ENCODE measurements at places on chromosomes 3 and 15.

DNA sequence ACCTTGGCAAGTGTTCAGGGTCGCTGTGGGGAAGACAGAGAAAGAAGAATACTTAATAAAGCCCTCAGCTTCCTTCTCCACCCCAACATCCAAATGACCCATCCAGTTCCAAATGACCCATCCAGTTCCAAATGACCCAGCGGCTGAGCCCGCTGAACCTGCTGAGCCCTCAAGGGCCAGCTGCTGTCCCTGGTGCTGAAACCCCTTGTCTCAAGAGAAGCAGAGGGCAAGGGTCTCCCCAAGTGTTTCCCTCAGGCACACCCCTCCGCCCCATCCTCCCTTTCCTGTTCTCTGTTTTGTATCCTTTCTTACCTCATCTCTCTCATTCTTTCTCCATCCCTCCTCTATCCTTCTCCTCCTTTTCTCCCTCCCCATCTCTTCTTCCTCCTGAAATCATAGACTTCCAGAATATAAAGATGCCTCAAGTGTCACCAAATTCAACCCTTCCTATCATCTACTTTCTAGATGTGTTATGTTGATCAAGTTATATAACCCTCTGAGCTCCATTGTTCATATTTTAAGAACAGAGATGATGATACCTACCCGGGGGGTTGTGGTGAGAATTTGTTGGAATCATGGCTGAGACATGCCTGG is 29.0 kb downstream of the CCDC33 start:
- DNase-seq, result no peak

DNA sequence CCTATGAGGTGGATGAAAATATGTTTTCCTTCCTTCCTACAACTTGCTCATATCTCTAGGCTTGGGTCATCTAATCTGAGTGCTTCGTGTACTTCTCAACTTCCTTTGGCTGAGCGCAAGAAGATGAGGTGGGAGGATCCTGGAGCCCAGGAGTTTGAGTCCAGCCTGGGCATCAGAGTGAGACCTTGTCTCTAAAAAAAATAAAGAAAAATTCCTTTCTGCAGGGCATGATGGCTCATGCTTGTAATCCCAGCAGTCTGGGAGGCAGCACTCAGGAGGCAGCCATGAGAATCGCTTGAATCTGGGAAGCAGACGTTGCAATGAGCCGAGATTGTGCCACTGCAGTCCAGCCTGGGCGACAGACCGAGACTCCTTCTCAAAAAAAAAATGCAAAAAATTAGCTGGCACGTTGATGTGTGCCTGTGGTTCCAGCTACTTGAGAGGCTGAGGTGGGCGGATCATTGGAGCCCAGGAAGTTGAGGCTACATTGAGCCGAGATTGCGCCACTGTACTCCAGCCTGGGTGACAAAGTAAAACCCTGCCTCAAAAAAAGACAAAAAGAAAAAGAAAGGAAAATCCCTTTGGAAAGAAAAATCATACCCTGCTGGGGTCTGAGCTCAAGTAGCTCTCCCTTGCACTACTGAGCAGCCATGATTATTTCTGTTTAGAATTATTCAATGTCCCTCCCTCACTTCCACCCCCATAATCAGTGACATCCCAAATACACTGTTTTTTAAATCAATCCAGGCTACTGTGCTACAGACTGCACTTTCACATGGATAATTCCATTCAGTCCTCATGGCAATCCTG is 28.0 kb upstream of the RAB11A start:
- no peak for DNase-seq

GRCh38 chr15:62752657-62753517 is 289.7 kb upstream of the TPM1 start:
- DNase-seq, result no peak

DNA sequence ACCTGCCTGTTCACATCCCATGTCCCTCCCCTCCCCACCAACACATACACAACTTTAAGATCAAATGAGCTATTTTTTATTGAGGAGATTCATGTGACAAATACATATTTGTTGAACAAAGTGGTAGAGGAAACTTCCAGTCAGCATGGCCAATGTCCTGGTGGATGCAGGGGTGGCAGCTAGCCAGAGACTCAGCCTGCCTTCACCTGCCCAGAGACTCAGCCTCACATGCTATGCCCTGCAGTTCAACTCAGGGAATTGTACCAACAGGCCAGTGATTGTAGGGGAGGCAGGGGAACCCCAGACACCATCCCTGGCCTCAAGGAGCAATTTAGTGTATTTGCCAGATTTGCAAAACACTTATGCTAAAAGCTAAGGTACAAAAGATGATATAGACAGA is 136.6 kb downstream of the OPA1 start:
- DNase-seq, result no peak

DNA sequence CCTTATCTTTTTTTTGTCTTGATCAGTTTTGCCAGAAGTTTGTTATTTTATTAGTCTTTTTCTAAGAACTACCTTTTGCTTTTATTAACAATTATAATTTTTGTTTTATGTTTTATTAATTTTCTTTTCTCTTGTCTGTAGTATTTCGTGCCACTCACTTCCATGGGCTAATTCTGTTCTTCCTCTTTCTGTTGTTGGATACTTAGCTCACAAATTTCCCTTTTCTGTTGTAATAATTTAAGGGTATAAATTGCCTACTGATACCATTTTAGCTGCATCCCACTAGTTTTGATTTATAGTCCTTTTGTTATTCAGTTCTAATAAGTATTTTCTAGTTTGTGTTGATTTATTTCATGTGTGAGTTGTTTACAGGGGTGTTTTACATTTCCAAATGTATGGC is 48.6 kb downstream of the SNRK start:
- DNase-seq, result no peak

DNA sequence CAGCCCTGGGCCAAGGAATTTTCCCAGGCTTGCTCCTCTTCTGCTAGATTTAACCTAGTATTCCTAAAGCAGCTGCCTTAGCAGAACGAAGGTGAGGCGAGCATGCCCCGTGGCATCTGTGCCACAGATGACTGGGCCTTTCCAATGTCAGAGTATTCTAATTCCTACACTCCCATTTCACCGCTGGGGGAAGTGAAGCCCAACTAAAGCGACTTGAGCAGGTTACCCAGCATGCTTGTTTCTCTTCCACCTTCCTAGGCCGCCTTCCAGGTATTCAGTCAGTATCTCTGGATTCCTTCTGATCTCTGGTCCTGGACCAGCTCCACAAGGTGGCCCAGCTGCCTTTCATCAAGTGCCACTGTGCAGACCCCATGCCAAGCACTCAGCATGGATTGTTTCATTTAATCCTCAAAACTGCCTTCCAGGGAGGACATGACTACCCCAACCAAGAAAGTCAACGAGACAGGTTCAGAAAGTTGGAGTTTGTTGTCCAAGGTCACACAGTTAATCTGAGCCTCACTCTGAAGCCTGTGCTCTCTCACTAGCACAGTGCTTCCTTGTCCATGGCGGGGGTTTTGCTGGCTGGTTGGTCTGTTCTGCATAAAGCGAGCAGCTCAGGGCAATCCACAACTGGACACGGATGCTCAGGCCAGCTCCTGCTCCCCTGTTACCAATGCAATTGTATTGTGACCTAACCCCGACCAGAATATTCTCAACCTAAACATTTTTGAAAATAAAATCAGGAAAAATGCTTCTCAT is 15.1 kb downstream of the MYO5C start:
- DNase-seq, result no peak

GRCh38 chr15:100174159-100174903 is 167.4 kb downstream of the ADAMTS17 start:
- no peak for DNase-seq

GRCh38 chr3:58609990-58610389 is 32.8 kb upstream of the FAM107A start:
- no peak for DNase-seq

GRCh38 chr3:94619643-94620042 is 556.8 kb downstream of the NSUN3 start:
- DNase-seq, result no peak

DNA sequence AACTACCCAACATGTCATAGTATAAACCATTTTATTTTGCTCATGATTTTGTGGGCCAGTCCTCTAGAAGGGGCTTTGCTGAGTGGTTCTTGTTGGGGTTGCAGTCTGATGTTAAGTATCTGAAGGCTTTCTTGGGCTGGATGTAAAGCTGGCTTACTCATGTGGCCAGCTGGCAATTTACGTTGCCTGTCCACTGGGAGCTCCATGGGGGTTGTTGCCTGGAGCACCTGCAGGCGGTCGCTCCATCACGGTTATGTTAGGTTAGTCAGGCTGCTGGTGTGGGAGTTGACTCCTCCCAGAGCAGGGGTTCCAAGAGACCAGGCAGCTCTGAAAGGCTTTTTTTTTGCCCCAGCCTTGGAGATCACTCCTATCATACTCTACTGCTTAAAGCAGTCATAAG is 98.1 kb downstream of the NR1D2 start:
- no peak for DNase-seq

GRCh38 chr3:95899494-95899893 is 914.9 kb upstream of the EPHA6 start:
- DNase-seq, result no peak

- no peak for DNase-seq
Observed at GRCh38 chr3:62703451-62704167, 171.6 kb downstream of the CADPS start.

GRCh38 chr15:85005319-85005718 is 23.7 kb downstream of the PDE8A start:
- no peak for DNase-seq

DNA sequence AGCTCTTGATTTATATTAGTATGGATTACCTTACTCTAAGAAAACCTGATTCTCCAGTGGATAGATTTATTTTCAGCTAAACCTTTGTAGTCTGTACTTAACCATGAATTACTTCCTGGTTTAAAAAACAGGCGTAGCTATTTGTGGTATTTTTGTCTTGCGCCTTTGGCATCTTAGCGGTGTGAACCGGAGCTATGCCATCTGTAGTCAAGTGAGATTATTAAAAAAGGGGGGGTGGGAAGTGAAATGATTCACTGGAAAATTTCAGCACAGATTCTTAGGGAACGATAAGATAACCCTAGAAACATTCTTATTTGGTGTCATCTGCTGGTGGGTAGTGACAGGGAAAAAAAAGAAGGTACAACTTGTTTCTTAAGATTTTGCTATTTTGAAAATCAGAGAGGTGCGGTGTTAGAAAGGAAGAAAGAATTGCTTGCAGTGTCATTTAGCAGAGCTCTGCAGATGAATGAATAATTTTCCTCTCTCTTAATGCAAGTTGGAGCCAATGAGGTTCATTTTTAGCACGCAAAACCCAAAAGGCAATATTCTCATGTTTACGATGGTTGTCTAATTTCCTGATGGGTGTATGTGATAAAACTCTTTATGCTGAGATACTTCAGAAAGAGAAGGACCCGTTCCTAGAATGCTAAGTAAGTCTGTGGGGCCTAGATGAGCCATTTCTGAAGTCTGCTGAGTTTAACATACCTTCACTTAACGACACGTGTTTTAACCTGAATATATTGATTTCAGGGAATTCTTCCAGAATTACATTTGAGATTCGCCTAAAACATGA is 44.0 kb downstream of the PSMD6 start:
- no peak for DNase-seq

- no peak for DNase-seq
Observed at GRCh38 chr3:100395679-100396431, 5.0 kb downstream of the TOMM70 start.

GRCh38 chr3:87771337-87772192 is 287.2 kb downstream of the CGGBP1 start:
- DNase-seq, result no peak

DNA sequence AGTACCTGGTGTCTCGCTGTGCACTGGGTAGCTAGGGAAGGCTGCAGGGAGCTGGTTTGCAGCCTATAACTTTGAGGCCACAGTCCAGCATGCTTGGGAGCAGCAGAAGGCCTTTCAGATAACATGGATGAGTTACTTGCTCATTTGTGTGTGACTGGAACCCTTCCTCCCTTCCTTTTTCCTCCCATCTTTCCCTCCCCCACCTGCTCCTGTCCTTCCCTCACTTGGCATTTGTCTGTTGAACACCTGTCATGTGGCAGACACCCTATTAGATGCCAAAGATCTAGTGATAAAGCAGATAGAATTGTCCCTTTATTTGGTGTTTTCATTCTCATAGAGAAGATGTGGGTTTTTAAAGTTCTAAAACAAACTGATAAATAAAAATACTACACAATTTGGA is 71.6 kb downstream of the LRTM1 start:
- DNase-seq, result no peak

DNA sequence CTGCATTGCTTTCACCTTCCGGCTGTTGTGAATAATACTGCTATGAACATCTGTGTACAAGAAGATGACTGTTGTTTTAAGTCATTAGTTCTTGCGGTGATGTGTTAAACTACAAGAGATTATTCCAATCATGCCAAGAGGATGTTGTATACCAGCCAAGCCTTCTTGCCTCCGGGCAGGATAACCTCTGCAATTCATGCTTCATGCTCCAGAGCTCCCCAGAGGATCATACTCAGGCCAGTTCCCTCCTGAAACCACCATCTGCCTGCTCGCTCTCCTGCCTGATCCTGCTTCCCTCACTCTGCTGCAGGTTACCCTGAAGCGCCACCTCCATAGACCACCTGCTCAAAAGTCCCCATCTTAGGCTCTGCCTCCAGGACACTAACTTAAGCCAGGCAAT is 187.1 kb upstream of the PROK2 start:
- DNase-seq, result no peak

- no peak for DNase-seq
Observed at GRCh38 chr15:55222588-55222987, 25.8 kb upstream of the RSL24D1 start.

GRCh38 chr3:186340204-186340603 is 21.8 kb downstream of the DGKG start:
- no peak for DNase-seq

- DNase-seq, result no peak
Observed at GRCh38 chr15:52382647-52383046, 87.0 kb upstream of the MYO5C start.

- DNase-seq, result no peak
Observed at GRCh38 chr3:178525251-178525650, 11.0 kb upstream of the KCNMB2 start.

- DNase-seq, result no peak
Observed at GRCh38 chr15:70034141-70034540, 63.6 kb downstream of the TLE3 start.

- DNase-seq, result no peak
Observed at GRCh38 chr3:45056608-45057301, 30.7 kb downstream of the CLEC3B start.

DNA sequence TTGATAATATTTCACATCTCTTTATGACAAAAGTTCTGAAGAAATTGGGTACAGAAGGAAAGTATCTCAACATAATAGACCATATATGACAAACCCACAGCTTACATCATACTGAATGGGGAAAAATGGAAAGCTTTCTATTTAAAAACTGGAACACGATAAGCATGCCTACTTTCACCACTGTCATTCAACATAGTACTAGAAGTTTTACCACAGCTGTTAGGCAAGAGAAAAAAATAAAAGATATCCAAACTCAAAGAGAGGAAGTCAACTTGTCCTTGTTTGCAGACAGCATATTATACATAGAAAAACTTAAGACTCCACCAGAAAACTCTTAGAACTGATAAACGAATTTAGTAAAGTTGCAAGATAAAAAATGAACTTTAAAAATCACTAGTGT is 40.3 kb downstream of the COPS2 start:
- DNase-seq, result no peak

- DNase-seq, result no peak
Observed at GRCh38 chr3:175457301-175457700, 598.2 kb downstream of the NAALADL2 start.

All from stimulated activated CD8-positive, alpha-beta memory T cell treated with anti-CD3 and anti-CD28 coated beads, Interleukin-4, amount 100 ng/mL, for 1 hour (primary cell).